ENCODE measurements at places on chromosomes 3 and 15.

DNA sequence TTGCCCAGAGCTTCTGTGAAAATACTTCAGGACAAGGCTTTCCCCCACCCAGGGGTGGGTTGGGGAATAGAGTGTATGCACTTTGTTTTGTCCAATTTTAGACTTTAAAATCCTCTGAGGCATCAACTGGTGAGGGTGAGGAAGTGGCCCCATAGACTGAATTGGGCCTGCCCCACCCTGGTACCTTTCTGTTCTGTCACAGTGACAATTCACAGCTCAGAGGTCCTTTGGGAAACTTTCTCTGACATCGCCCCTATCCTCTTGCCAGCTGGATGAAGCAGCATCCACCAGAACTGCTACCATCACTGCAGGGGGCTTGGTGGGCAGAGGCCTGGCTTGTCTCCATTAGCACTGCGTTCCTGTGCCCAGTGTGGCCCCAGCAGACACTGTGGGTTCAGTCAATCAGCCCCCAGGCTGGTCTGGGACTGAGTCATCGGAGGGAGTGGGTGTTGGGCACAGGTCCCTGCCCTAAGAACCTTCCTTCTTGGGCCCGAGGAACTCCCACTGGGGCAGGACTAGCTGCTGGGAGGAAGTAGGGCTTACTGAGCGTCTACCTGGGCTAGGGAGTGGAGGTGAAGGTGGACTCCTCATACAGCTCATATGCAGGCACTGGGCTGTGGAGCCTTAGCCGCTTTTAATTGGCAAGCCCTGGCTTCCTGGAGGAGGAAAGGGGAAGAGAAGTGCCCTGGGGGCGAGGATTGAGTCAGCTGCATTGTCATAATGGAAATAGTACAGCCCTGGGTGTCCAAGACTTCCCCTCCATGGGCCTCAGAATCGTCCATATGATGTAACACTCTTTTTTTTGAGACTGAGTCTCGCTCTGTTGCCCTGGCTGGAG is 1.5 kb upstream of the PPM1M start:
- DNase-seq = peak; percentile 88

GRCh38 chr3:88032245-88032644 is 26.6 kb downstream of the CGGBP1 start:
- DNase-seq = no peak

DNA sequence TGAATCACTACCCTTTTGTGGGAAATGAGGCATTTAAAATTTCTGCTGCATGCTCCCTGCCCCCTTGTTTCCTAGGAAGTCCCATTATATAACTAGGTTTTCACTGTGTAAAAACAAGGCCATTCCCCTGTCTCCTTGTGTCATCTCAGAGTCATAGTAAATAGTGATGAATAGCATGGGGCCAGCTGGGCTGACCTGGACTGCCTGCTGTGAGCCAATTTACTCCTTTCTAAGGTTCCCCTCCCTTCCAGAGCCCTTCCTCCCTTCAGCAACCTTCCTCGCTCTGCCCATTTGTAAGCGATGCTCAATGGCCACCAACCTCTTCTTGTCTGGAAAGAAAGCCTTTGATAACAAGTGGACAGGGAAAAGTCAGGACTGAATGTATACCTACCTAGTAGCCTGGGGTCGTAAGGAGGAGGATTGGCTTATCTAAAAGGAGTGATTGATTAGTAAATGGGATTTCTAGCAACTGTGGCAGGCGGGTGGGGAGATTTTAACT is 11.7 kb downstream of the ITGA11 start:
- DNase-seq = no peak

GRCh38 chr3:155908086-155908485 is 37.6 kb downstream of the GMPS start:
- peak; percentile 22 for DNase-seq

DNA sequence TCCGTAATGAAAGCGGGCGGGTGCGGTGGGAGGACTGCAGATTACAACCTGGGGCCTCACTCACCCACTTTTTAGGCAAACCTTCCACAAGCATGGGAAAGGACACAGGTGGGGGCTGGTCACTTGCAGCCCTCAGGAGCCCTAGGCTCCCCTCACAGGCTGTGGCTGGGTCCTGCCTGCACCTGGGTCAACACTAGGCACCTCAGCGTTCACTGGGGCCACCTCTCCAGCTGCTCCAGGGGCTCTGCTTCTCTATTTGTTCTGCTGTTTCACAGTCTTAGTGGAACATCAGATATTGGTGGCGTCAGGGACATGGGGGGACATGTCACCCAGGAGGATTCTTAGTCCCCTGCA is 30.1 kb upstream of the TMEM115 start:
- DNase-seq = no peak

DNA sequence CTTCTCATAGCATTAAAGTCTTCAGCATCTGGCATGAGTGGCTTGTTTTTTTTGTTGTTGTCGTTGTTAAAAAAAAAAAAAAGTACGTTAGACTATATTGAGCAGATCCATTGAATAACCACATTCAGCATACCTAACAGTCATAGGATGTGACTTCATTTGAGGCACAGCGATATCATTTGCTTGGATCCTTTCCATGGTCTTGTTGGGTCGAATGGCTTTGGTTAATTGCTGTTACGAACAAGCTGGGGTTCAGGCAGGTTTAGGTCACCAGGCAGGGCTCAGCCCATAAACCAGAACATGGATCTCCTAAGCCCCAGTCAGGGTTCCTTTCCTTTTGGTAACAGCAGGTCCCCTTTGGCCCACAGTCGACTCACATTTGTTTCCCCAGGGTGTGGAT is 76.2 kb downstream of the POLR2M start:
- no peak for DNase-seq

- no peak for DNase-seq
Observed at GRCh38 chr15:59011262-59011952, 23.9 kb downstream of the RNF111 start.
